Mesothelial cell of epicardium (in vitro differentiated cells): ENCODE measurements at places on chromosomes 4 and X. TPM values are rescaled to one million over a fixed set of nuclear protein-coding genes. Genes with fewer than 3 reads are reported as not detected.

GRCh38 chrX:80573275-80573674 lies 153.0 kb downstream of the TENT5D start:
- no peak overlapping the region for H3K4me3 ChIP-seq
- no peak for DNase-seq
- no peaks in the 10 kb centered on the region for H3K4me1 ChIP-seq
- H3K27ac ChIP-seq: no peak overlapping the region

- no peak overlapping the region for H3K4me3 ChIP-seq
- no peaks in the 10 kb centered on the region for H3K4me1 ChIP-seq
- H3K36me3 ChIP-seq: no peaks in the 10 kb centered on the region
- no peak for DNase-seq
Measured at GRCh38 chr4:53974561-53974960, 89.8 kb downstream of the CHIC2 start.

- H3K27me3 ChIP-seq: no peaks in the 10 kb centered on the region
- no peak for DNase-seq
- no peak overlapping the region for H3K4me3 ChIP-seq
- no peaks in the 10 kb centered on the region for H3K36me3 ChIP-seq
Measured at GRCh38 chrX:152905081-152905420, 7.2 kb downstream of the ZNF185 start.

Gene PRDM5
- 23.6 to 30.2 TPM (median 29.1 TPM) in 3 replicates for total RNA-seq

Gene SNCA
- total RNA-seq: 14.8 to 18.3 TPM (median 15.7 TPM) in 3 replicates

Gene PPP4R3C
- total RNA-seq: not detected in 3 replicates
